NCI-H774 (cell line): ENCODE measurements at places on chromosomes 2 and 18.

GRCh38 chr2:161990036-161990435, 84.0 kb downstream of the DPP4 start:
- DNase-seq: no peak

DNA sequence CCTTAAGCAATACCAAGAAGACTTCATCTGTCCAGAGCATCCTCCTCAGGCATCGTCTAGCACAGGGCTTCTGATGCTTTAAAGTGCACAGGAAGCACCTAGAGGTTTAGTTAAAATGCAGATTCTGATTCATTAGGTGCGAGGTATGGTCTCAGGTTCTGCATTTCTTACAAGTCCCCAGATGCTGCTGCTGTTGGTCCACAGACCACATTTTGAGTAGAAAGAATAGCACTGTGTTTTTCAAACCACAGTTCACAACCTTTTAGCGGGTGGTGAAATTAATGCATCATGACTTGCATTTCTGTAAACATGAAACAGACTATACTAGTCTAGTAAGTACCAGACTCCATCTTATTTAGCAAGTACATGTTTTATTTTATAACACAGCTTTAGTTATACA, 134.6 kb downstream of the TMEFF2 start:
- DNase-seq: no peak

GRCh38 chr2:197801033-197801432, 3.4 kb upstream of the PLCL1 start:
- no peak for DNase-seq

DNA sequence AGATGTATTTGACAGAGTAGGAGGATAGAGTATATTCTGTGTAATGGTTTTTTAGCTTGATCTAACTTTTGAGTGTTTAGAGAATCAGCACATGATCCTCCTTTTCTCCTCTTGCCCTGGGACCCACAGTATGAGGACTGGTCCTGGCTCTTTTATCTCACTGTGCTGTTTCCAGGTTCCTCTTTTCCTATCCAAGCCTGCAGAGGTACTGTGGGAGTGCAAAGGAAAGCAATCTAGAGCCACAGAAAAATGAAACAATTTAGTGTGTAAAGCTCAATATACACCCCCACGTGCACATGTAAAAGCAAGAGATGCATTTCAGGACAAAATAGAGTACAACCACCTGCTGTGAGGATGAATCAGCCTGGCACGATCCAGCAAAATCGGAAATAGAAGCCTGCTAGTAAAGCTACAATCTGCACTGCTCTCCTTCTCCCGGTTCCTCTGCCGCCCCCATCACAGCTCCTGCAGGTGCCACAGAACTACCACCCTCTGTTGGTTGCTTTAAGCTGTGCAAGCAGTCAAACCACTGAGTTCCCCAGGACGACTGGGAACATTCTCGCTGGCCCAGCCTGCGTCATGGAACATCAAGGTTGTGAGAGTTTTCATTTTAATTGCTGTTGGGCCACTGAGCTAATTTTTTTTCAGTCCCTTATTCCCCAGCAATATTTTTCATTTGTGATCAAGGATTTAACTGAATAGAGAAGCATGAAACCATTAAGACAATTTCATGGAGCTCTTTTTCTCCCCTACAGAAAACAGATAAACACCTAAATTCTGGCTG, 47.8 kb upstream of the MAPRE3 start:
- peak; percentile 27 for DNase-seq

DNA sequence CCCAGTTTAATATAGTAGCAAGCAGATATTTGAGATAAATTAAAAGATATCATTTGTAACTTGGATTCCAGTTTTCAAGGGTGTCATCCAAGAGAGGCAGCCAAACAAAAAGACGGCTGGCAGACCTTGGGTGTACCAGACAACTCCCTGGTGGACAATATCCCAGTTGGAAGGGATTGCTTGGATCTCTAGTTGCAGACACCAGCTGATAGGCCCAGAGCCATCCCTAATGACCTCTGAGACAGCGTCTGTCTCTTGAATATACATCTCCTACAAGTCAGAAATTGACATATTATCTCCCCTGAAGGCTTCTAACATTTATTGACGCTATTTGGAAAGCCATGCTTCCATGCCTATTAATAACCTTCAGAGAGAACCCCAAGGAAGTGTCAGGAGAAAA, 67.7 kb downstream of the ACVR1 start:
- no peak for DNase-seq

DNA sequence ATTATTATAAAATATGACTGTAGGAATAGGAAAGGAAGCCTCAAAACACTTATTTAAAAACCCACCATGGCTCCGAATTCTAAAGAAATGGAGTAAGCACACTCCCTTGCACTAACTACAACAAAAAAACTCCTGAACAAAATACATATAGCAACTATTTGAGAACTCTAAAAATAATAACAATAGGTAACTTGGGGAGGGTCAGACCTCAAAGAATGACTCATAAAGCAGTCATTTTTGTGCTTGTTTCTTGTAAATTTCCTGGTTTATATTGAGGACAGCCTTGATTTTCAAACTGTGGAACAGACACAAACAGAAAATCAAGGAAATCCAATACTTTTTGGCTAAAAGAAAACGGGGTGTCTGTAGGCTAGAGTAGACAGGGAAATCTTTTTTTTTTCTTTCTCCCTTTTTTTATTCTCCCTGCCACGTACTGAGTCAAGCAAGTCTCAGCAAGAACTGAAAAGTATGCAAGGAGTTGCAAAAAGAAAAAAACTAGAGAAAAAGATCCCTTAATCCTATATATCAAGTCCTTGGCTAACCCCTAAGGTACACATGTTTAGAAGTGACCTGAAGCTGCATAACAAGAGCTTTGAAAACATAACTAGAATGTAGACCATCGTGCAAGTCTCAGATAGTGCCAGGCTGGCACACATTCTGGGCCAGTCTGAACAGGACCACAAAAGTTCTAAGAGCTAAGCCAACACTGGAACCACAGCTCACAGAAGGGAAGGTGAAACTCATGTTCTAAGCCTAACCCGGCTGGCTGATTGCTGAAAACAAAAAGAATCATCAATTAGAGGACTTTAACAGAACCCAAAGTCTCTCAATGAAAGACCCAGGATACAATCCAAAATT, 403.1 kb upstream of the LYPD1 start:
- DNase-seq: no peak

DNA sequence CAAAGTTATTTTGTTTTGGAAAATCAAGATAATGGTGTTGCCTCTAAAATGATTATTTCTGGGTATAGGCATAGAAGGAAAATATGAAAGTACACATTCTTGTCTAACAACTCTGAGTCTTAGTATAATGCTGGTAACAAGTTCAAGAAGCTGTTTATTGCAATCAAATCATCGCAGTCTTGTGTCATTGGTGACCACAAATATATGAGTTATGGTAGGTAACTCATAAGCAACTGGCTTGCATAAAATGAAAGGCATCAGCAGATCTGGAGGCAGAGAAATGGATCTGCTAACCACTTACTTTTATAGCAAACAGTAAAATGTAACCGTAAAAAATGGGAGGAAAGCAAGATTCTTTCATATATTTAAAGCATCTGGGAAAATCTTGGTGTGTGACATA, 156.2 kb upstream of the TCF4 start:
- DNase-seq: no peak

GRCh38 chr2:65413106-65413505, 19.3 kb downstream of the SPRED2 start:
- DNase-seq: no peak

GRCh38 chr2:160835166-160835565, 325.1 kb upstream of the TANK start:
- no peak for DNase-seq

DNA sequence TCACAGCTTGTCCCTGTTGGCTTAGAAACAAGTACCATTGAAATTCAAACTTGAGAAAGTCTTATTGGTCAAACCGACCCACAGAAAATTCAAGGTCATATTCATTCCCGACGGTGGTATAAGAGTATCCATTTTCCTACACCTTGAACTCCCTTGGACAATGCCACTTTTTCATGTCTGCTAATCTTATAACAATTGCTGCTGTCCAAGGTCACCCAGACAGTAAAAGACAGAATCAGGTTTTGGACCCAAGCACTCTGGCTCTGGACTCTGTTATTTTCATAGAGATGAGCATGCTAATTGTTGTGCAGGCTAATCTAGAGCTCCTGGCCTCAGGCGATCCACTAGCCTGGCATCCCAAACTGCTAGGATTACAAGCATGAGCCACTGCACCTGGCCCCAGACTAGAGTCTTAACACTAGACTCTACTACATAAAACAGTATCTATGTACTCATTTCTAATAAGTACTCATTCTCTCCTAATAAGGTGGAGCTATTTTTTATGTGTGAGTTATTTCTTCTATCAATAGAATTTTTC, 57.8 kb downstream of the C2orf76 start:
- DNase-seq: no peak

- DNase-seq: no peak
Measured at GRCh38 chr2:204673877-204674276, 128.6 kb downstream of the PARD3B start.

DNA sequence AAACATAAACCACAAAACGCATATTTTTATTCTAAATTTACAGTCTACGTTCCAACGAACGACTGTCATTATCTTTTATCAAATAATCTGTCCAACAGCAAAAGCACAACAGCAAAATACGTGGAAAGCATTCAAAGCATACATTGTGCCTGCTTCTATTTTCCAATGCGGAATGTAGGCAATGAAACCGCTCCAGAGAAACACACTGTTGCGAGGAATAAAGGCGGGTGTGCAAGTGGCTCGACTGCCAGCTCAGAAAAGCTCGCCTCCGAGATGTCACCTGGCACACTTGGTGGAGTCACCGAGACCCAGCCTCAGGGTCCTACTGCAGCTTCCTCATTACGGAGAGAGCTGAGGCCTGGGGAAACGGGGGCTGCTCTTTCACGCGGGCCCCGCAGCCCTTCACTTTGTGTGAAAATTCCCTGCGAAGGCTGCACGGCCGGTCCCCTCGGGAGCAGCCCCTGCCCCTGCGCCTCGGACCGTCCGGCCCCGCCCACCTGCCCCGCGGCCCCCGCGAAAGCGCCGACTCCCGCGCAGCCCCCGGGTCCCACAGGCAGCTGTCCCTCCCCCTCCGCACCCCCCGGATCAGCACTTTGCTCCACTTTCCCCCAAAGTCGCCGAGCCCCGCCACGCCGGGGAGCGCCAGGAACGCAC, 752 bp downstream of the MGAT4A start:
- peak; percentile 53 for DNase-seq

GRCh38 chr2:212387146-212387545, 151.5 kb downstream of the ERBB4 start:
- no peak for DNase-seq

DNA sequence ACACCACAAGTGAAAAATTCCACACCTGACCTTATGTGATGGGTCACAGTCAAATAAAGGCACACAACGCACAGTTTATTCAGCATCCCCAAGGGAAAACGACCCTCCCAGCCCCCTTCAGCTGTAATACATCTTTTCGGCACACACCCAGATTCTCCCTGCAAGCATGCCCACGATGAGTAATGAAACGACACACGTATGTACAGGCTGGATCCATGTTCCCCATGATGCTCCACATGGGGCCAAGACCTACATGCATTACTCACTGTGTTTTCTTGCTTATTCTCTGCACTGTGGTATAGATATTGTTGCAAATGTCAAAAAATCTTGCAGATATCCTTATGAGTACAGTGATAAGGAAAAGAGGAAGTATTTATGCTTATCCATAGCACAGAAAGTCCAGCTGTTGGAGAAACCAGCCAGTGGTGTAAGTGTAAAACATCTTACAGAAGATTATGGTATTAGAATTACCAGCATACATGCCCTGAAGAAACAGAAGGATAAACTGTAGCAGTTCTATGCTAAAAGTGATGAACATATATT, 32.5 kb upstream of the SGPP2 start:
- DNase-seq: no peak

DNA sequence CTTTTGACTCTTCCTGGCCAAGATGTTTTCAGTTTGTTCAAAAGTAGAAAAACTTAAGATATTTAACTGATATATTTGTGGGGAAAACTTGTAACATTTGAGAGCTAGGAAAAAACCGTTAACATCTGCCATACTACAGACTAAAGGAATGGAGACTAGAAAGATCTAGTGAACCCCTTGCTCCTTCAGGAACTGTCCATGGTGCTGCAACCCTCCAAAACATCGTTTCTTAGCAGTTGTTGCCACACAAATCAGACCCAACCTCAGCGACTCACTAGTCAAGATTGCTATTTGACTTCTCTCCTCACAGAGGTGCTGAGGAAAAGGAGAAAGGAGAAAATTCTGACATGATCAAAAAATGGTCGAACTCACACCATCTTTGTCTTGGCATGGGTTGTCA, 393.8 kb upstream of the LYPD1 start:
- DNase-seq: no peak

- DNase-seq: no peak
Measured at GRCh38 chr2:39673018-39673417, 7.3 kb downstream of the TMEM178A start.

DNA sequence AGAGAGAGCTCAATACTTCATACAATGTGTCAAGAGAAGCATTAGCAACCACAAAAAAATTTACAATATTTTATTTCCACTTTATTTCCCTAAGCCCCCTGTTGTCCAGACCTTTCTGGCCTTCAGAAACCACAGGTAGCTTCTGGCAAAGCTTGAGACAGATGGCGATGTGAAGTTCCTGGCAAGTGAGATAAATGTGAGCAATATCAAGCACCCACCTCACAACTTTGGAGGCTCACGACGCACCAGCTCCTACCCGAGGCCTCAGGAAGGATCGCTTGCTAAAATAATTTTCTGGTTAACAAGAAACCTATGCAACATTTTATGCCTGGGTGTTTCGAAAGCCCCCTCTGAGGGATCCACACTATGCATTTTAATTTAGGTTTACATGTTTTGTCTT, 158.1 kb upstream of the CHAC2 start:
- DNase-seq: no peak

DNA sequence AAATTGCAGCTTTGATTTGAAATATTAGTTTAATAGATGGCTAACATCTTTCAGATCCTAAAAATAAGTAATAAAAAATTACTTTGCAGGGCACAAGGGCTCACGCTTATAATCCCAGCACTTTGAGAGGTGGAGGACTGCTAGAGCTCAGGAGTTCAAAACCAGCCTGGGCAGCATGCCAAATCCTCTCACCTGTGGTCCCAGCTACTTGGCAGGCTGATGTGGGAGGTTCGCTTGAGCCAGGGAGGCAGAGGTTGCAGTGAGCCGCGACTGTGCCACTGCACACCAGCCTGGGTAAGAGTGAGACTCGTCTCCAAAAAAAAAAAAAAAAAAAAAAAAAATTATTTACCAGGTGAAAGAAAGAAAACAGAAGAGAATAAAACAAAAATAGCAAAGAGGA, 449.8 kb downstream of the NRXN1 start:
- no peak for DNase-seq

- DNase-seq: no peak
Measured at GRCh38 chr2:78009289-78009688, 487.1 kb upstream of the LRRTM4 start.

DNA sequence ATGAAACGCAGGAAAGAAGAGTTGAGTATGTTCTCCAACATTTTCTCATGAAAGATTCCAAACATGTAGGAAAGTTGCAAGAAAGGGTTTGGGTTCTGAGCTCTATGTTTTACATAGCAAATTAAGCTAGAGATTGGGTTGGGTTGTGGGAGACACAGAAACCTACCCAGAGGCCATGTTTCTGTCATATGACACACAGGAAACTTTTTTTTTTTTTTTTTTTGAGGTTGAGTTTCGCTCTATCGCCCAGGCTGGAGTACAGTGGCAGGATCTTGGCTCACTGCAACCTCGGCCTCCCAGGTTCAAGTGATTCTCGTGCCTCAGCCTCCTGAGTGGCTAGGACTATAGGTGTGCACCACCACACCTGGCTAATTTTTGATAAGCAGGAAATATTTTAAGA, 57.6 kb downstream of the DOCK10 start:
- no peak for DNase-seq
